Activated CD4-positive, alpha-beta memory T cell treated with anti-CD3 and anti-CD28 coated beads, Interleukin-2, amount 10 ng/mL, durations not matched to agents 7 days and 5 days (primary cell): ENCODE measurements at places on chromosomes 5 and 9.

GRCh38 chr9:12798066-12798770 is 23.4 kb downstream of the LURAP1L start:
- DNase-seq, result no peak
- H3K4me1 ChIP-seq, result no peaks in the 10 kb centered on the region
- H3K27ac ChIP-seq, result no peak overlapping the region
- H3K4me3 ChIP-seq, result no peak overlapping the region

DNA sequence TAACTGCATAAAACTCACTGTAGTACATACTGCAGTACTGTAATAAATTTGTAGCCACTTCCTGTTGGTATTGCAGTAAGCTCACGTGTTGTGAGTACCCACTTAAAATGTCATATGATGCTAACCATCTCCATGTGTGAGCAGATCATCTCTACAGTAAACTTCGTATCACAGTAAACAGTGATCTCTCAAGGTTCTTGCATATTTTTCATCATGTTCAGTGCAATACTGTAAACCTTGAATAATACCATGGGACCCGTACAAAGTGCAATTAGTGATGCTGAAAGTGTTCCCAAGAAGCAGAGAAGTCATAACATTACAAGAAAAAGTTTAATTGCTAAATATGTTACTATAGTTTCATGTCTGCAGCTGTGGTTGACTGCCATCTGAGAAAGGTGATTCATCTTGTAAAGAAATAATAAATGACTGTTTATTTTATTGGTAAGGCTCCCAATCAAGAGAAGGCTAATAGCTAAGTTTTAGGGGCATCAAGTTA is 253.8 kb upstream of the POU5F2 start:
- no peak overlapping the region for H3K27ac ChIP-seq
- H3K36me3 ChIP-seq, result peaks cover 7% of the 10 kb centered on the region
- H3K27me3 ChIP-seq, result no peaks in the 10 kb centered on the region
- no peak for DNase-seq
- no peak overlapping the region for H3K4me3 ChIP-seq
- H3K4me1 ChIP-seq, result peaks cover 6% of the 10 kb centered on the region

GRCh38 chr5:93359960-93360305 is 221.1 kb downstream of the NR2F1-AS1 start:
- DNase-seq, result no peak
- H3K36me3 ChIP-seq, result no peaks in the 10 kb centered on the region
- no peak overlapping the region for H3K4me3 ChIP-seq
- no peaks in the 10 kb centered on the region for H3K27me3 ChIP-seq

DNA sequence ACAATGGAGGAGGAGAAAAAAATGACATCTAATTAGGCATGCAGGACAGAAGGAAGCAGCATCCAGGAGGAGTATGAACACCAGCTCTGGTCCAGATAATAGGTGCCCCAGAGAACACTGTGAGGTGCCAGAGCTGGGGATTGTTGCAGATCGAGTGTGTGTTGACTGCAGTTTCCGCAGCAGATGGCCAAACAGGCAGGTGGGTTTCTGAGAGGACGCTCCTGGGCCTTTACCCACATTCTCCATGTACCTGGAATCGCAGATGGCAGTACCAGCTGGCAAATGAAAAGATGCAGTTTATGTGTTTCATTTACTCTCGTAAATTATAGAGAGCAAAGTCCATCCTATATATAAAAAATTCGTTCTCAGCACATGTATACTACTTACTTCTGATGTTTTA is 182.2 kb upstream of the ISL1 start:
- H3K27ac ChIP-seq, result no peak overlapping the region
- no peak for DNase-seq
- H3K4me1 ChIP-seq, result no peaks in the 10 kb centered on the region

DNA sequence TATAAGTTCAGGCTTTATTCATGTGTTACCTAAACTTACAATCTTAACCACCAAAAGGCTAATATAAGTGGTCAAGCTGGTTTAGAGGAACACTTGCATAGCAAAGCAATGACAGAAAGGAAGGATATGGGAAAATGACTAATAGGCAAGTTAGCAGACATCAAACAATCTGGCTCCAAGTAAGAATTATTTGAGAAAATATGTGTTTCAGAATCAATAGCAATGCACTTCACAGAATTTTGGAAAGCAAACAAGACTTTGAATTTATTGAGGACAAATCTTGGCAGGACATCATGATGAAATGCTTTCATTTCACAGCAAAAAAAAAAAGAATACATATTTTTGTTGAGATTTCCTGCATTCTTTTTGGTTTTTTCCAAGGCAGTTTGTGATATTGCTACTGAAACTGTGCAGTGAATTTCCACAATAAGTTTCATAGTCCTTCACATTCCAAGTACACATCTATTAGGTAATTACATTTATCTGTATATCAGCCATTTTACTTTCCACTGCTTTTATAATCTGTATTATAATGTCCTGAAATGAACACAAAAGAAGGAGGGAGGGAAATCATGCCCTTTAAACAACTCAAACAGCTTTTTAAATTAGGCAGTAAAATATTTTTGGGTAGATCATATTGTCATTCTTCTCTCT is 417.9 kb downstream of the NR2F1-AS1 start:
- H3K27ac ChIP-seq, result no peak overlapping the region
- no peaks in the 10 kb centered on the region for H3K27me3 ChIP-seq
- H3K4me3 ChIP-seq, result no peak overlapping the region
- no peaks in the 10 kb centered on the region for H3K4me1 ChIP-seq
- no peaks in the 10 kb centered on the region for H3K36me3 ChIP-seq
- DNase-seq, result no peak

DNA sequence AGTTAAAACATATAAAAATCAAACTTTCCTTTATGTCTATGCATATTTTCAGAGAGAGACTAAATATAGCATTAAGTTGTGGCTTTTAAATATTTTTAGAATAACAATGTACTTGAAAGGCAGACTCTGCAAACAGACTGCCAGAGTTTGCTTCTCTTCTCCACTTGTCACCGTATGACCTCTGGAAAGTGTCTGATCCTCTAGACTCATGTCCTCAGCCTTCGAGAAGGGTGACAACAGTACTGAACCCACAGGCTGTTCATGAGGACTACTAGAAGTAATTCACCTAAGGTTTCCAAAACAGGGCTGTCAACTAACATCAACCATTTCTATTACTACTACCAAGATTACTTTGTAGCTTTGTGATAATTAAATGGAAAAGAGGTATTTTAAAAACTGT is 167.7 kb upstream of the TBCA start:
- H3K4me3 ChIP-seq, result no peak overlapping the region
- no peaks in the 10 kb centered on the region for H3K4me1 ChIP-seq

- H3K27me3 ChIP-seq, result no peaks in the 10 kb centered on the region
- H3K27ac ChIP-seq, result no peak overlapping the region
- H3K4me1 ChIP-seq, result no peaks in the 10 kb centered on the region
- H3K36me3 ChIP-seq, result no peaks in the 10 kb centered on the region
- H3K4me3 ChIP-seq, result no peak overlapping the region
Measured at GRCh38 chr9:76644647-76645250, 119.5 kb upstream of the PCA3 start.

DNA sequence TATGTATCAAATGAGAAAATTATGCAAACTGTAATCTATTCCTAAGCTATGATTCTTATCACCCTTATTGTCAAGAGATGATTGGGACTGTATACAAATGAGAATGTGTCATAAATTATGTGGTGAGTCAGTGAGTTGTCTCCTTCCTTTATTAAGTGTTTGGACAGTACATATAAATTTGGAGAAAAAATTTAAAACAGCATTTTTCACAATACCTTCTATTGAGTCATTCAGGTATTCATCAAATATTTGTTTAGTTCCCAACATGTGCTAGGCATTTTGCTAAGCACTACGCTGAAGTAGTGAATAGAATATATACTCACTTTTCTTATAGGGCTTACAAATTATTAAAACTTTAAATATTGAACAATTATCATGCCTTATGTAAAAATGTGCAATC is 36.3 kb upstream of the PTPRD start:
- no peaks in the 10 kb centered on the region for H3K4me1 ChIP-seq
- H3K27me3 ChIP-seq, result no peaks in the 10 kb centered on the region
- no peaks in the 10 kb centered on the region for H3K36me3 ChIP-seq
- H3K27ac ChIP-seq, result no peak overlapping the region
- no peak overlapping the region for H3K4me3 ChIP-seq
- DNase-seq, result no peak

GRCh38 chr5:174843263-174844250 is 119.2 kb downstream of the MSX2 start:
- no peaks in the 10 kb centered on the region for H3K36me3 ChIP-seq
- no peak for DNase-seq
- peaks cover 3% of the 10 kb centered on the region for H3K27me3 ChIP-seq
- H3K27ac ChIP-seq, result no peak overlapping the region
- no peaks in the 10 kb centered on the region for H3K4me1 ChIP-seq

- H3K4me1 ChIP-seq, result no peaks in the 10 kb centered on the region
- no peak overlapping the region for H3K27ac ChIP-seq
- H3K27me3 ChIP-seq, result peaks cover 10% of the 10 kb centered on the region
- H3K4me3 ChIP-seq, result no peak overlapping the region
- no peak for DNase-seq
Measured at GRCh38 chr9:109355564-109356297, 34.9 kb upstream of the EPB41L4B start.

GRCh38 chr5:153883854-153884611 is 154.7 kb downstream of the FAM114A2 start:
- H3K27me3 ChIP-seq, result no peaks in the 10 kb centered on the region
- H3K36me3 ChIP-seq, result no peaks in the 10 kb centered on the region
- no peak overlapping the region for H3K4me3 ChIP-seq
- no peaks in the 10 kb centered on the region for H3K4me1 ChIP-seq
- H3K27ac ChIP-seq, result no peak overlapping the region

DNA sequence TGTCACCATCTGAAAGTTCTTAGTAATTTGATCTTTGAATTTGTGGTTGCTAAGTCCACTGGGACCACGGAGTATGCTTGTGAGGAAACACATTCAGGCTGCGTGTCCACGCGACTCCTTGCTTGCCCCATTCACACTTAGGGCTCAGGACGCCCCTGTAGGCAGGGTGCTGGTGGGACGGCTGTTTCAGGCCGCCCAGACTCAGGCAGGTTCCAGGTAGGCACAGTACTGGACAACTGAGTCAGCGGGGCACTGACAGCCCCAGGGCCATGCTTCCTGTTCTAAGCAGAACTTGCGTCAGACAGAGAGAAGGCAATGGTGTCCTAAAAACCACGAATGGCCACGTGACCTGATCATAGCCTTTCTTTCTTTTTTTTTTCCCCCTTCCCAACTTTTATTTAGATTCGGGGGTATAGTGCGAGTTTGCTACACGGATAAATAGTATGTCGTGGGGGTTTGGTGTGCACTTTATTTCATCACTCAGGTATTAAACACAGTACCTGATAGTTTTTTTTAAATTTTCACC is 7.7 kb upstream of the RASGEF1C start:
- no peak for DNase-seq
- no peaks in the 10 kb centered on the region for H3K4me1 ChIP-seq
- H3K4me3 ChIP-seq, result no peak overlapping the region
- H3K27ac ChIP-seq, result no peak overlapping the region
- no peaks in the 10 kb centered on the region for H3K36me3 ChIP-seq

DNA sequence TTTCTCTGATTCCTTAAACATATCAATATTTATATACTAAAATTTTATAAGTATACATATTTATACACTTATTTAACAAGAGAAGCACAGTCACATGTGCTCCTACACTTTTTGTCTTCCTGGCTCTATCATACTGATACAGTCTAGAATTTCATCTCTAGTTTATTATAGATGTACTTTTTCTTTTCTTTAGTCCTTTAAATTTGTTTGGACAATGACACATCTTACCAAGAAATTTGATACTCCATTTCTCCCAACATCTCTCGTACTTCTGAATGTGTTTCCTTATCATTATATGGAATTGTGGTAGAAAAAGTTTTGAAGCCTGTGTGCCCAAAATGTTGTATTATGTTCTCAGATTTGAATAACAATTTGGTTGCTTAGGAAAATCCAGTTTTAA is 104.6 kb downstream of the DMRT2 start:
- H3K36me3 ChIP-seq, result no peaks in the 10 kb centered on the region
- H3K4me3 ChIP-seq, result no peak overlapping the region
- no peaks in the 10 kb centered on the region for H3K4me1 ChIP-seq
- no peak overlapping the region for H3K27ac ChIP-seq

- DNase-seq, result no peak
- no peaks in the 10 kb centered on the region for H3K36me3 ChIP-seq
- H3K4me3 ChIP-seq, result no peak overlapping the region
- H3K27me3 ChIP-seq, result peaks cover 70% of the 10 kb centered on the region
- H3K27ac ChIP-seq, result no peak overlapping the region
Measured at GRCh38 chr5:73228052-73228451, 55.1 kb downstream of the TMEM174 start.

DNA sequence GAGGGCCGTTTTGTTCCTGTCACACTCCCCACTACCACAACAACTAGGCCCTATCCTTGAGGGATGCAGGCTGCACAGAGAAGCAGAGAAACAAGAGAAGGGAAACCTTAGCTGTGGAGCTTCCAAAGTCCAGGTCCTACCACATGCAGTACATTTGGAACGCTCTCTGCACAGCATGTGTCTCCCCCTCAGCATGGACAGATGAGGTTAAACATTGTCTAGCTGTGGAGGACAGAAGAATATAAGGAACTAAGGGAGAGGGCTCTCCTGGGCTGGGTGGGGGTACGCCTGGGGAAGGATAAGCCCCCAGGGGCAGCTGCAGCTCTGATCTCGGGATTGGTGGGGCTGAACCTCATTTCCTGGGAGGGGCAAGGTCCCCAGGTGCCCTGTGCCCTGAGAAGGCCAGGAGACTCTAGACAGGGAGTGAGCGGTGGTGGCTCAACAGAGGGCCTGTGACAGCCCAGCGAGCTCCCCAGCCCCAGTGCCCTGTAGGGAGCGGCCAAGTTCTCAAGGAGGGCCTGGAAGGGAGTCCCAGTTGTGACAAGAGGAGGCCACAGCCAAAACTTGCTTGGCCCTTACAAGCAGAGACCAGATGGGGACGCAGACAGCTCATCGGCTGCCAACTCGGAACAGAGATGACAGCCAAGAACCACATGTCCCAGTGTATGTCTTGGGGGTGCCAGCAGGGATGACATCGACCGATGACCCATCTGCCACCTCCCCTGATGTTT is 30.1 kb downstream of the TSPAN17 start:
- peaks cover 37% of the 10 kb centered on the region for H3K27me3 ChIP-seq
- DNase-seq, result no peak
- H3K36me3 ChIP-seq, result no peaks in the 10 kb centered on the region
- no peak overlapping the region for H3K4me3 ChIP-seq
- no peak overlapping the region for H3K27ac ChIP-seq

GRCh38 chr5:21121213-21121612 is 1133.2 kb upstream of the CDH18 start:
- no peak overlapping the region for H3K27ac ChIP-seq
- DNase-seq, result no peak
- no peaks in the 10 kb centered on the region for H3K36me3 ChIP-seq
- H3K27me3 ChIP-seq, result no peaks in the 10 kb centered on the region

- no peak overlapping the region for H3K27ac ChIP-seq
- H3K4me1 ChIP-seq, result peaks cover 19% of the 10 kb centered on the region
- no peak for DNase-seq
- H3K27me3 ChIP-seq, result no peaks in the 10 kb centered on the region
Measured at GRCh38 chr5:65796751-65797316, 74.8 kb downstream of the NLN start.
